OCI-M1 (cell line): ENCODE measurements at places on chromosomes 7 and 10.

DNA sequence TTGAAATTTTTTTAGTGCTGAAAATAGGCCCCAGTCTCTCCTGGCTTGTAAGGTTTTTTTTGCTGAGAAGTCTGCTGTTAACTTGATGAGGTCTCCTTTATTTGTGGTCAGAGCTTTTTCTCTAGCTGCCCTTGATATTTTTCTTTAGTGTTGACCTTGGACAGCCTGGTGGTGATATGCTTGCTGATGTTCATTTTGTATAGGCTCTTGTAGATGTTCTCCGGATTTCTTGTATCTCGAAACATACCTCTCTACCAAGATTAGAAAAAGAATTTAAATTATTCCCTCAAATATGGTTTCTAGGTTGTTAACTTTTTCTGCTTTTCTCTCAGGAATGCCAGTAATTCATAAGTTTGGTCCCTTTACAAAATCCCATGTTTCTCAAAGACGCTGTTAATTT lies 102.3 kb downstream of the TWIST1 start:
- DNase-seq = no peak

DNA sequence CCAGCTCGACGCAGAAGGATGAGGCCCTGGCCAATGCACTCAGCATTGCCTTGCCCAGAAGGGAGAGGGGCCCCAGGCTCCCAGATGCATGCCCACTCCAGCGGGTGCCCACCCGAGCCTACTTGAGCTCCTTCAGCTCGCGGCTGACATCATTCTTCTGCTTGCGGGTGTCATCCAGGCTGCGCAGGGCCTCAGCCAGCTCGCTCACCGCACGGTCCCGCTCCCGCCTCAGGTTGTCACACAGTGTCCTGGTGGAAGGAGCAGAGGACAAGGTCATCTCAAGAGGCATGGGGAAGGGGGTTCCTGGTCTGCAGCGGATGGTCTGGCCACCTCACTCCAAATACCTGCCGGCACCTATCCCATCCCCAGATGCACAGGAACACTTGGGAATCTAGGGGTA lies 92.8 kb downstream of the DLG5 start:
- DNase-seq = no peak

DNA sequence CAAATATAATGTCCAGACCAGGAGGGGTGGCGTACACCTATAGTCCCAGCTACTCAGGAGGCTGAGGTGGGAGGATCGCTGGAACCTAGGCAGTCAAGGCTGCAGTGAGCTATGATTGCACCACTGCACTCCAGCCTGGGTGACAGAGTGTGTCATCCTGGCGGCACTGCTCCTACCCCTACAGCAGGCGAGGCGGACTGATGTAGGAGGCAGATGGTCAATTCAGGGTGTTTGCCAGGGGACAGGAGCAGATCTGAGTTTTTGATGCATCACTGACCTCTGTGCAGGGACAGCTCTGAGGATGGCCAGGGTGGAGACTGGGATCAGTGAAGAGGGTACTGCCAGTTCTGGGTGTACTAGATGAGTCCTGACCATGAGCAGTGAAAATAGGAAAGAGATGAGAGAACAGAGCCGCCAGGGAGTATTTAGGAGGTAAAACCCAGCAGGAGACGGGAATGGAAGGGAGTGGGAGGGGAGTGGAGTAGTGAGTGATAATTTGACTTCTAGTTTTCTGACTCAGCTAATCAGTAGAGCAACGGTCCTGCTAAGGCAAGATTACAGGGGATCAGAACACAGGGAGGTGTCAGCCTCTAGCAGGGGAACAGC lies 75.3 kb downstream of the HIP1 start:
- peak; percentile 41 for DNase-seq

DNA sequence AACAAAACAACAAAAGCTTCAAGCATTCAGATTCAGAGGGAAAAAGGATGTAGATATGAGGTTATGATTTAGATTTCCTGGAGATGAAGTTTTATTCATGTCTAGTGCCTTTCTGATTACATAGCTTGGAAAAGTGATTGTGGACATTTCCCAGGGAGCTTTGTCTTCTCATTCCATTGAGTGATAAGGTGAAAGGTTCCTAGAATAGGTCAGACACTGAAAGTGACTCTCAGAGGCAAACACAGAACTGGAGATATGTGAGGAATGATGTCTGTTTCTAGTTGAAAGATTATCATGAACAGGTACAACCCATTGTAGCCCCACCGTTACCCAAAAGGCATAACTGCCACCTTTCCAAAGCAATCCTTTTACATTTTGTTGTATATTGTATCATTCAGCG lies 179.5 kb downstream of the CDCA7L start:
- DNase-seq = no peak

DNA sequence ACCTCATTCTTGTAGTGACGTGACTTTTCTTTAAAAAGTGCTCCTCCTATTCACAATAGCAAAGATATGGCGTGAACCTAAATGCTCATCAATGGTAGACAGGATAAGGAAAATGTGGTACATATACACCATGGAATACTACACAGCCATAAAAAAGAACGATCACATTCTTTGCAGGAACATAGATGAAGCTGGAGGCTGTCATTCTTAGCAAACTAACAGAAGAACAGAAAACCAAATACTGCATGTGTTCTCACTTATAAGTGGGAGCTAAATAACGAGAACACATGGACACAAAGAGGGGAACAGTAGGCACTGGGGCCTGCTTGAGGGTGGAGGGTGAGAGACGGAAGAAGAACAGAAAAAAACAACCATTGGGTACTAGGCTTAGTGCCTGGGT lies 59.9 kb upstream of the FGFR2 start:
- no peak for DNase-seq

DNA sequence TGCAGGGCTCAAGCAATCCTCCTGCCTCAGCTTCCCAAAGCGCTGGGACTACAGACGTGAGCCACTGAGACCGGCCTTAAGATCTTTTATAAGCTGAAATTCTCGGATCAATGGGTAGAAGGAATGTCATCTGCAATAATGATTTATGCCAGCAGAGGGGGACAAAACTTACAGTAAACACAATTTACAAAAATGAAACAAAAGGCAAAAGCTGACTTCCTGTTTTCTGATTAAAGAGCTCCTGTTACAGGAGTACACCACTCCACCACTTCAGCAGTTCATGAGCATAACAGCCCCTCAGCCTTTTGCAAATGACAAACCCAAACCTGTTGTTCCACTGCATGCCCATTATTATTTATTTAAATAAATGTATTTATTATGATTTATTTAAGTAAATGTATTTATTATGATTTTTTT lies 88.5 kb upstream of the ATP6V0A4 start:
- peak; percentile 88 for DNase-seq

DNA sequence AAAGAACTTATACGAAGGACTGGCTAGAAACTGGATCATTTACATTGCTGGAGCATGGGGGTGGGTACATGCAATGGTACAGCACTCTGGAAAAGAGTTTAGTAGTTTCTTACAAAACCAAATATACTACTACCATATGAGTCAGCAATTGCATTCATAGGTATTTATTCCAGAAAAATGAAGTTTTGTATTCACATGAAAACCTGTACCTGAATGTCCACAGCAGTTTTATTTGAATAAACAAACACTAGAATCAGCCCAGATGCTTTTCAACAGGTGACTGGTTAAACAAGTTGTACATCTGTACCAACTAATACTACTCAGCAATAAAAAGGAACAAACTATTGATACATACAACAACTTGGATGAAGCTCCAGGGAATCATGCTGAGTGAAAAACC lies 3.4 kb downstream of the SCIN start:
- DNase-seq = no peak

- DNase-seq = no peak
Measured at GRCh38 chr7:148121401-148121800, 469.2 kb upstream of the C7orf33 start.

- no peak for DNase-seq
Measured at GRCh38 chr7:141128931-141129330, 55.1 kb downstream of the TMEM178B start.

DNA sequence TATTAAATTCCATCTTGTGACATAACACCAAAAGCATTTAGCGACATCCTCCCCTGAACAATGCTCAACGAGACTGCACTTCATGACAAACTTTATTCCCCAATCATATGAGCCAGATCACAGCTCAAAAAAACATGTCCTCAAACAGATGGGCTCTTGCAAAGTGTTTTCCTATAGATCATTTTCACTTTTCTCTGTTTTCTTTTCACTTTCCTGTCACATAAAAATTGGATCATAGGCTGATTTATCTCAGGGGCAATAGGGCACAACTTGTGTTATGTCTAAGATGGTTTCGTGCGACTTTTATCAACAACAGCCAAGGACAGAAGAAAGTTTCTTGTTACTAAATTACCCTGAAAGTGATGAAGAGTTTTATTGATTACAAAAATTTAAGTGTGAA lies 206.1 kb downstream of the WDR11 start:
- DNase-seq = no peak

DNA sequence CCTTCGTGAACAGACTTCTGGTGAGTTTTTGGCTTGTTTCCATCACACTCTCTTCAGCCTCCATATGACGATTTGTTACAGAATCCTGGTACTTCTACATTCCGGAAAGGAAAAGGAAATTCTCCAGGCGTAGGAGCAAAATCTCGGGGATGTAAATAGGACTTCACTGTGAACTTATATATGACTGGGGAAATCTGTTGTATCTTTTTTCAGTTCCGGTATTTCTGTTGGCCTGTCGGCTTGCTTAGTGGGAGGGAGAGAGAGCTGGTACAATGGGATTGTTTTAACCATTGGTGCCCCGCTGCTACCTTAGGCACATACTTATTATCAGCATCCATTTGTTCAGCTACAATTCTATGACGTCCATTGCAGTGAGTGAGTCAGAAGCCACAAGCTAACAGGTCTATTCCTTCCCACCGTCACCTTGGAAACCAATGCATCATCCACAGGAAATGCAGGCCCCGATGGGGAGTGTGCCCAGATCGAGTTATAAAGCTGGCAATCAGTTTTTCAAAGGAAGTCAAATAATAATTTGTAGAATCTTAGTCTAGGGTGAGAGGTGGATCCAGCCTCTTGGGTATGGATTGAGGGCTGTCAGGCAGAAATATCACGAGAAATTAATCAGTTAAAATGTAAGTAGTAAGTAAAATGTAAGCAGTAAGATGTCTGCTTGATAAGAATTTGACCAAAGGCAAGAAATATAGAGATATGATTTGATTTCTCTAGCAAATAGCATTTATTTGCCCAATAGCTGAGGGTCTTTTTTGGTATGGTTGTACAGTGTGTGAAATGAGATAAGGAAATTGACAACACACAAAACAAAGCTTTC lies 92.0 kb upstream of the MKLN1 start:
- DNase-seq = no peak

DNA sequence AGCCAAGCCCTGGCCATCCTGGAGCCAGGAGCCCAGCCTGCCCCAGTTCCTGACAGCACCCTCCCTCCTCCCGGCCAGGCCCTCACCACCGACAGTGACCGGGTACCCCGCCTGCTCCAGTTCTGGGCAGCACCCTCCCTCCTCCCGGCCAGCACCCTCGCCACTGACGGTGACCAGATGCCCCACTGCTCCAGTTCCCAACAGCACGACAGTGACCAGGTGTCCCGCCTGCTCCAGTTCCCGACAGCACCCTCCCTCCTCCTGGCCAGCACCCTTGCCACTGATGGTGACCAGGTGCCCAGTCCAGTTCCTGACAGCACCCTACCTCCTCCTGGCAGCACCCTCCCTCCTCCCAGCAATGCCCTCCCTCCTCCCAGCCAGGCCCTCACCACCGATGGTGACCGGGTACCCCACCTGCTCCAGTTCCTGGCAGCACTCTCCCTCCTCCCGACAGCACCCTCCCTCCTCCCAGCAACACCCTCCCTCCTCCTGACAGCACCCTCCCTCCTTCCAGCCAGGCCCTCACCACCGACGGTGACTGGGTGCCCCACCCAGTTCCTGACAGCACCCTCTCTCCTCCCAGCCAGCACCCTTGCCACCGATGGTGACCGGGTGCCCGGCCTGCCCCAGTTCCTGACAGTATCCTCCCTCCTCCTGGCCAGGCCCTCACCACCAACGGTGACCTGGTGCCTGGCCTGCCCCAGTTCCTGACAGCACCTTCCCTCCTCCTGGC lies 40.3 kb downstream of the VIPR2 start:
- DNase-seq = no peak
